Lower leg skin (tissue), 4 donors: ENCODE measurements at places on chromosomes 12 and 14.

- no peak for DNase-seq
These were observed 10.3 kb downstream of the FBRSL1 start for GRCh38 chr12:132500142-132500855.

DNA sequence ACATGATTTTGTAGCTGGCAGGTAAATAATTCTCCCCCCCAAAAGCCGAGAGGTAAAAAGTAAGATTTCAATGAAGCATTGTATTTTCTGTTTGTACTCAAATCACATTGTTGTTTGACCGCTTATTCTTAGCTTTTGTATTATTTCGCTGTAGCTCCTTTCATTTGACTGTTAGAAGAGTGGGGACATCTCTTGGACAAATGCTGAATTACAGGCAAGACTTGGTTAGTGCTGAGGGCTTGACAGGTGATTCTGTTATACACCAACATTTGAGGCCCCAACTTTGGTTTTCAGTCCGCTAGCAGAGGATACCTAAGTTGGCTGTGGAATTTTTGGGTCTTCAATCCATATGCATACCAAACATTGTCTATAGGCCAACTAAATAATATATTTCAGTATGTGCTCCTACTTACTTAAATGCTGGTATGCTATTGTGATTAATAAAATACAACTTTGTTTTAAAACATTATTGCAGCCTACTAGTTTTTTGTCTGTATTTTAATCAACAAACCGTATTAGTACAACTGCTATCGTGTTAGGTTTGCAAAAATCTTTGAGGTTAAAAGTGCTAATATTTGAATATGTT lies 102.2 kb downstream of the ERC1 start:
- no peak for DNase-seq

GRCh38 chr14:85853996-85854526 lies 324.1 kb downstream of the FLRT2 start:
- no peak for DNase-seq

- no peak for DNase-seq
These were observed 115.2 kb upstream of the ARHGAP5 start for GRCh38 chr14:31961896-31962295.

GRCh38 chr14:69010648-69011047 lies 31.5 kb upstream of the ACTN1 start:
- no peak for DNase-seq

DNA sequence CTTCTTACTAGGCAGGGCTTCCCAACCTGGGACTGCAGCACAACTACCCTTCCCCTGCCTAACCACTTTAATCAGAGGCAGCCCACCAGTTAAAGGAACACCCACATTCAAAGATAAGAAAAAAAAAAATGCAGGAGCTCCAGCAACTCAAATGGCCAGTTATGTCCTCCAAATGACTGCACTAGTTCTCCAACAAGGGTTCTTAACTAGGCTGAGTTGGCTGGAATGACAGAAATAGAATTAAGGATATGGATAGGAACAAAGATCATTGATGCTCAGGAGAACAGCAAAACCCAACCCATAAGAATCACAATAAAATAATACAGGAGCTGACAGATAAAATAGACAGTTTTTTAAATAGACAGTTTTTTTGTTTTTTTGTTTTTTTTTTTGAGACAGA lies 154.2 kb downstream of the PLCZ1 start:
- DNase-seq, result no peak

DNA sequence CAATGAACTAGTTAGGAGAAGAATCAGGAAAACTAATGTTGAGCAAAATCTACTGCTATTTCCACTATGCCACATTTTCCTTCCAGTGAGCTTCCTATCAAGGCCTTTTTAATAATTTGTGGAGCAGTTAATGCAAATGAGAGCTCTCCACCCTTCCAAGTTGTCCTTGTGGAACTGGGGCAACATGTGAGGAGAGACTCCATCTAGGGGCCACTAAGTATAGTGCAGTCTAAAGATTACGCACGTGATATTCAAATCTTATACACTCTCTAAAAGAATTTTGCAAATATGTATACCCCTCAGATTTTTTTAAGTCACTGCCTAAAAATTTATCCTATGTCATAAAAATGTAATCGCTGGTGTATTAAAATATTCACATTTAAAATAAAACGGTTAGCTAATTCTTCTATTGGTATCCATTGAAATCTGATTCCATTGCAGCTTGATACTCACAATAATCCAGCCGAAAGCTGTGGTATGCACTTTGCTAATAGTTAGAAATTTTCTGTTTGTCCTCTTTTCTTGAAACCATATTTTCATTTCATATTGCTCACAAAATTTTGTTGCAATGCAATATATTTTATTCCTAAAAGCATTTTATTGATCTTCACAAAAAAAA lies 100.1 kb downstream of the PAH start:
- DNase-seq, result no peak

- no peak for DNase-seq
These were observed 69.0 kb downstream of the MVK start for GRCh38 chr12:109642506-109643132.

GRCh38 chr12:55736780-55737580 lies 5.9 kb upstream of the GDF11 start:
- no peak for DNase-seq

GRCh38 chr12:76674669-76675315 lies 89.1 kb upstream of the ZDHHC17 start:
- no peak for DNase-seq

DNA sequence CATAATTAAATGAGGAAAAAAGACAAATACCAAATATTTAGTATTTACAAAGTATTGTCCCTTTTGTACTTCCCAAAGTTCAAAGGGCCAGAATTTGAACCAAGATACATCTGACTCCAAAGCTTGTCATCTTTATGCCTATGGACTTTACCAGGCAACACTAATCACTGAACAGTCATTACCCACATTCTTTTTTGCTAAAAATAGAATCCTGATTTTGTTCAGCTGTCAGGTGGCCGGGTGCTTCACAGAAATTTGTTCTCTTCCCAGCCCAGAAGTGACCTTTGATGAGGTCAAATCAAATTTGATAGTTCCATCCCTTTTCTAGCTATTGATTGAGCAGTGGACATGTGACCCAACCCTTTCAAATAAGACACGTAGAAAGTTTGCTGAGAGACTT lies 121.6 kb downstream of the LLPH start:
- no peak for DNase-seq

DNA sequence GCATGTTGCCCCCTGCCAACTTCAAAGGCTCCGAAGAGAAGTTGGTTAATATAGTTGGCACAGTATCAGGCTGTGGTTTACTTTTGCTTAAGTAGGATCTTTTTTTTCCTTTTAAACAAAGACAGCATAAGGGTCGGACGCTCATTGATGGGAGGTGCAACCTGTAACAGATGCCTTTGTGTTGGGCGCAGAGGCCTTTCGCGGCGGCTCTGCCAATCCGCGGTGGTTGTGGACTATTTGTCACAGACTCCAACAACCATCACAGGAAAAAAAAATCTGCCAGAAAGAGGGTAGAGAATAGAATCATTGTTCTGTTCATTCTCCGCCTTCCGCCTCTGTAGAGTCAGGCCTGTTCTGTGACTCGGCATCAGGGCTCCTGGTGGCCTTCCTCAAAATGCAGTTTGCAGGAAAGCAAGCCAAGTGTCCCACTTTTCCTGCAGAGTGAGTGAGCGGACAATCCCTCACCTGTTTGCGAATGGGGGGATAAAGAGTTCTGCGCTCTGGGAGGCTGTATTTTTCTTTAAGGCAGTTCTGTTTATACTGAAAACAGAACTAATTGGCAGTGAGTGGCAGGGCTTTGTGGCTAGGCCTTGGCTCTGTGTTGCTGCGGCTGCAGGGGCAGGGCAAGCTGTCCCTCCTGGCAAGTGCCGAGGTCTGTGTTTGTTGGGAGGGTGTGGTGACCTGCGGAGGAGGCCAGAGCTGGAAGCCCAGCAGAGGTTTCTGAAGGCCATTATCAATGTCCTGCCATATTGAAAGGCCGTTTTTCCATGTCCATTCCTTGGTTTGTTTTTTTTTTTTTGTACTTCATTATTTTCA lies 83.0 kb upstream of the PIWIL1 start:
- DNase-seq, result peak; percentile 22

- no peak for DNase-seq
These were observed 555.2 kb downstream of the DIO2 start for GRCh38 chr14:79656056-79656455.

GRCh38 chr14:68664225-68664681 lies 128.6 kb downstream of the ZFP36L1 start:
- DNase-seq, result peak; percentile 23

- no peak for DNase-seq
These were observed 134.2 kb downstream of the ESRRB start for GRCh38 chr14:76510181-76510580.
